ENCODE measurements at places on chromosomes 11 and 22.

DNA sequence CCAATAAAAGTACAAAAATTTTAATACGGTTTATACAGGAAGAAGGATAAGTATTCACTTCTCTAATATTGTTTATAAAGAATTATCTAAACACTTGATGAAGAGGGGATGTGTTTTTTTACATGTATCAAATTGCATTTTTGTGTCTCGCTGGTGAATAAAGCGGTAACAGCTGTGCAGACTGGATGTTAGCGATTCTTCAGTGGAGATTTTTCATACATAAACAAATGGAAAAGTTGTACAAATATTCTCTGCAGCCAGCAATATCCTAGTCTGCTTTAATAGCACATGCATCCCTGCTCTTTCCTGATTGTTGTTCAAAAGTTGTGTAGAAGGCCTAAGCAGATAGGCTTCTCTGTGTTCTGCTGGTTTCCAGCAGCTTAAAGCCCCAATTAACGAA is 369.3 kb downstream of the SOX6 start:
- H3K4me3 ChIP-seq: no peak overlapping the region
- peaks cover 15% of the 10 kb centered on the region for H3K4me1 ChIP-seq
- no peaks in the 10 kb centered on the region for H3K27me3 ChIP-seq
- no peak for DNase-seq
- no peaks in the 10 kb centered on the region for H3K36me3 ChIP-seq

DNA sequence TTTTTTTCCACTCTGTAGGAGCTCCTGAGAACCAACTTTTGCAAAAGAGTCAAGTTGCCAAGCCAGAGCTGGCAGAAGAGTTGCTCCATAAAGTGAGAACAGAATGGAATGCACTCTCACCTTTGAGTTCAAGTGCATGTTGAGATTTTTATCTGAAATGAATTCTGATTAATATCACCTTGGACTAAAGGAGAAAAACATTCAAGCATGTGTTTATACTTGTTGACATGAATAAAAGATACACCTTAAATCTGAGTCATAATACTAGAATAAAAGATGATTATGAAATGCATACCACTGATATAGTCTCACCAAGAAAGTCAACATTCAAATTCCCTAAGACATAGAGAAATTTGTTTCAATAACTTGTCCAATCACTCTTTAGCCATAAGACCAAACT is 37.8 kb downstream of the ARL14EP start:
- no peak for DNase-seq
- H3K36me3 ChIP-seq: peaks cover 3% of the 10 kb centered on the region

GRCh38 chr11:19605520-19606371 is 106.9 kb upstream of the NAV2 start:
- H3K4me1 ChIP-seq: peaks cover 17% of the 10 kb centered on the region
- no peak overlapping the region for H3K27ac ChIP-seq
- no peak for DNase-seq
- H3K4me3 ChIP-seq: no peak overlapping the region
- peaks cover 11% of the 10 kb centered on the region for H3K27me3 ChIP-seq
- peaks cover 7% of the 10 kb centered on the region for H3K36me3 ChIP-seq

DNA sequence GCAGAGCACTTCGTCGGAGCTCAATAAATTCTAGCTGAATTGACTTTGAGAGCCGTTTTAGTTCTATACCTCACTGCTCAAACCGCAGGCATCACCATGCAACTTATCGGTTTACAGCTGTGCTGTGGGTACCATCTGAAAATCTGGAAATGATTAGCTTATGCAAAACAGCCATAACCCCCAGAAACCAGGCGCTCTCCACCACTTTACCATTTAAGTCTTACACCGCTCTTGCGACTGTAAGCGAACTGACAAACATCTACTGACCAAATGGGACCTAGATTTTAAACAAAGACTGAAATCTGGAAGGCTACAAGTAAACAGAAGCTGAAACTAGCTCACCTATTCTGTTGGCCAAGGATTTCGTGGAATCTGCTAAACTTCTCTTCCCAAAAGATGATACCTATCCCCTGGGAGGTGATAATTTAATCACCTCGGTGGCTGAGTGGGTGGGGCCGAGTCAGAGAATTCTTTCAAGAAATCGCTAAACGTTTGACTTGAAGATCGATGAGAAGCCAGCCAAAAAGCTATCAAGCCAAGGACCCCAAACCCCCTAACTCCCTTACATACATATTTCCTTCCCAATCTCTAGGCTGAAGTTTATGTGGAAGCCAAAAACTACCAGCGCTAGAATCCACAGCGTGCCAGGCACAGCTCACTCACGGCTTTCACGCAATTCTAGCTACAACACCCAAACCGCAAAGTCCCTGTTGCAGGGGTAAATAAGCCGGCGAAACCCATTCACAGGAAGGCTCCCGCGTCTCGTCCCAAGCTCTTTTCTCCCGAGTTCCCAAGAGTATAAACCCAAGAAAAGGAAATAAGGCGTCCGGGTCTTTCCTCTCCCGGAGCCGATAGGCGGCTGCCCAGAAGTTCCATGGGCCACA is 644 bp downstream of the SPTY2D1 start:
- DNase-seq: no peak
- peaks cover 19% of the 10 kb centered on the region for H3K27me3 ChIP-seq
- H3K36me3 ChIP-seq: no peaks in the 10 kb centered on the region
- H3K27ac ChIP-seq: peak overlapping the region; percentile 100

GRCh38 chr11:126542334-126543015 is 187.0 kb downstream of the ST3GAL4 start:
- no peak overlapping the region for H3K4me3 ChIP-seq
- DNase-seq: no peak
- H3K36me3 ChIP-seq: no peaks in the 10 kb centered on the region
- H3K27me3 ChIP-seq: peaks cover 48% of the 10 kb centered on the region
- no peak overlapping the region for H3K27ac ChIP-seq

DNA sequence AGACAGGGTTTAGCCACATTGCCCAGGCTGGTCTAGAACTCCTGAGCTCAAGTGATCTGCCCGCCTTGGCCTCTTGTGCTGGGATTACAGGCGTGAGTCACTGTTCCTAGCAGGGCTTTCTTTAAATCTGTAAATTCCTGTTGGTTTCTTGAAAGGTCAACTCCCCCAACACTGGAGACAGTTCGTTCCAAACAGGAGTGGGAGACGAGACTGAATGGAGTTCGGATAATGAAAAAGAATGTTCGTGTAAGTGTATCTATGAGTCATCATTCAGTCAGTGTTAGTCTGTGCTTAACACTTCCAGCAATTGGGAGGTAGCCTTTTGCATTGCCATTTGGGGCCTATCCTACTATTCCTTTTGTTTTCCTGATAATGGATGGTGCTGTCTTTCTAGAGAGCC is 10.0 kb upstream of the BACE1-AS start:
- H3K27me3 ChIP-seq: no peaks in the 10 kb centered on the region
- H3K4me3 ChIP-seq: no peak overlapping the region
- no peak overlapping the region for H3K27ac ChIP-seq
- H3K36me3 ChIP-seq: peaks cover 25% of the 10 kb centered on the region
- H3K4me1 ChIP-seq: no peaks in the 10 kb centered on the region
